ENCODE measurements at places on chromosomes 2 and 18. TPM values are rescaled to one million over a fixed set of nuclear protein-coding genes. Genes with fewer than 3 reads are reported as not detected.

DNA sequence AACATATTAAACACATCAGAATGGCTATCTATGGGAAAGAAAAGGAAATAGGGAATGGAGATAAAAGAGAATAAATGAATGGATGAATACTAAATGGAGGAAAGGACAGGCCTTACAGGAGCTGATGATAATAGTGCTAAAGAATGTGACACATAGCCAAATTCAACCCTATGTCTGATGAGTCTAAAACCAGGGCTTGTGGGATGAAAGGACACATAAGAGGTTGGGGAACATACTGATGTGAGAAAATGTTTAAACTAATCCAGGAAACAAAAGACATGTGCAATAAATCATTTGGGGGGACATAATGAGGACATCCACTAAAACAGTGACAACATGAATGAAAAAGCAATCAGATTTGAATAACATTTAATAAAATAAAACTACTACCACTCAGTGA is 120.0 kb downstream of the DYM start:
- DNase-seq = no peak

GRCh38 chr2:200667413-200667812 is 81.6 kb downstream of the AOX1 start:
- no peak for DNase-seq

DNA sequence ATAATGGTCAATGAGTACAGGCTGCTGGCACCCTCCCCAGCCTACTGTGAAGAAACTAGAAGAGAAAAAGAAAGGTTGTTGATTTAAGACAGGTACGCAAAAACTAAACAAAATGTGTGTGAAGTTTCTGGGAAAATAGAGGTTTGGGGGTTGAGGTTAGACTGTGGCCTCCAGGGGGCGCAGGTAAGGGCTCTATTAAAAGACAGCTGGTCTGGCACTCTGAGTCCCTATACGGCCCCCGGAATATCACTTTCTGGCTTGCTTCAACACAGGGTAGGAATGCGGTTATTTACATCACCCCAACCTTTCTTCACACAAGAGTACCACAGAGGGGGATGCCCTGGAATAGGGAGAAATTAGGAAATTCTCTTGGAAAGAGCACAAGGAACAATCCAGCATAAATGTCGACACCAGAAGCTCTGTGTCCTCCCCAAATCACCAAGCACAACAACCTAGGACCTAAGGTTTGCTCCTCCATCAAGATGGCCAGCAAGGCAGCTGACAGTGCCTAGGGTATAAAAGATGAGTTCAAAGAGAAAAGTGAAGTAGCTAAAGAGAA is 480.8 kb upstream of the KLHL29 start:
- DNase-seq = no peak

GRCh38 chr2:68246396-68246795 is 5.9 kb downstream of the PPP3R1 start:
- no peak for DNase-seq

The SNORC gene
- polyA plus RNA-seq = 1.9 TPM

The CDH19 gene
- polyA plus RNA-seq = 0.92 TPM

DNA sequence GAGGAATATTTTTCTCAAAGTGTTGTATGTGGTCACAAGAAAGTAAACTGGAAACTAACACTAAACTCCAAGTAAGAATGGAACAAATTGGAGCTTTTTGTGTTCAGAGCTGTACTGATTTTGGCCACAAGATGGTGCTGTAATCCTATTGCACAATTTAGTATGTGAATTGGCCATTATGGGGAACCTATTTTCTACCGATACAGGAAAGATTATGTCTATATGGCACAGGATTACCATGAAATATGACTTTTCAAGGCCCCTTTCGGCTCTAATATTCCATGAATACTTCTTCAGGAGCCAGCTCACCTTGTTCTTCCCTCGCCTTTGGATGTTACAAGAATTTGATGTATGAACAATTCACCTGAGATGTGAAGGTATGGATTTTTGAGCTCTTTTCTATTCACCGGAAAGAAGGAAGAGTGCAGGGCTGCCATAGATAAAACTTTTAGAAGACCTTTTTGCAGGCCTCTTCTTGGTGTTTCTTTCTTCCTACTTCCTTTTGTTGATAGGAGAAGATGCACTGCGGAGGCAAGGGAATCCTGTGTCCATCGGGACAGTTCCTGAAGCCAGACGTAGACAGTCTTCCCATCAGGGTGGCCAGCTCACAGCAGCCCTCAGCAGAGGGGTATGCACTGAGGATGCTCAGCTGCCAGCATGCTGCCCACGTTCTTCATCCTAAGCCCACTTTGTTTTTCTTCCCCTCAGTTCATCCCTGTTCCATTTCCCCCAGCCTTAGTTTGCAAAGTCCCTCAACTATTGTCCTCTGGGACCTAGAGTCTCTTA is 13.3 kb downstream of the MRPL44 start:
- peak; percentile 63 for DNase-seq

DNA sequence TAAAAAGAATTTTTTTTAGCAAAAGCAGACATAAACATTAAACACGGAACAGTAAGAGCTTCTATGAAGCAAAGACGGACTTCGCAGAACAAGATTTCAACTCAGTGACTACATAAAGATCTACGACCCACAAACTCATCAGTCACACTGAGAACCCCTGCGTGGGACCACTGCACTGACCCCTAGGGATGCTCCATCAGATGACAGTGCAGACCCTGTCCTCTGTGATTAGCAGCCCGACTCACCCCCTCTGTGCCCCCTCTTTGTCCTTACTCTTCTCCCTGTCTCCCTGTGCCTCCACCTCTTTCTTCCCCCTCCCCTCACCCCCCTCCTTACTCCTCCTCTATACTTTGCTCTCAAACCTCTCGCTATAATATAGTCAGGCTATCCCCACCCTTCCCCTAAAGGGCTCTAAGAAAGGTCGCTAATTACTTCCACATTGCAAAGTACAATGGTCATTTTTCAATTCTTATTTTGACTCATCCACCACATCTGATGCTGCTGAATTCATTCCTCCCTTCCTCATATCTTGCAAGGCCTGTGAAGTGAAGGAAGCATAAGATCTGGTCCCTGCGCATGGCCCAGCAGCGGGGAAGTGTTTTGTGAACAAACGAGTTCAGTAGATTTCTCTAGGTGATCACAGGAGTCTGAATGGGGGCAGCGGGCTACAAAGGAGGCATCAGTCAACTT is 89.3 kb downstream of the CABYR start:
- no peak for DNase-seq

The ANKRD29 gene
- 5.1 TPM for polyA plus RNA-seq

GRCh38 chr2:215728504-215729065 is 284.8 kb downstream of the MREG start:
- DNase-seq = no peak

DNA sequence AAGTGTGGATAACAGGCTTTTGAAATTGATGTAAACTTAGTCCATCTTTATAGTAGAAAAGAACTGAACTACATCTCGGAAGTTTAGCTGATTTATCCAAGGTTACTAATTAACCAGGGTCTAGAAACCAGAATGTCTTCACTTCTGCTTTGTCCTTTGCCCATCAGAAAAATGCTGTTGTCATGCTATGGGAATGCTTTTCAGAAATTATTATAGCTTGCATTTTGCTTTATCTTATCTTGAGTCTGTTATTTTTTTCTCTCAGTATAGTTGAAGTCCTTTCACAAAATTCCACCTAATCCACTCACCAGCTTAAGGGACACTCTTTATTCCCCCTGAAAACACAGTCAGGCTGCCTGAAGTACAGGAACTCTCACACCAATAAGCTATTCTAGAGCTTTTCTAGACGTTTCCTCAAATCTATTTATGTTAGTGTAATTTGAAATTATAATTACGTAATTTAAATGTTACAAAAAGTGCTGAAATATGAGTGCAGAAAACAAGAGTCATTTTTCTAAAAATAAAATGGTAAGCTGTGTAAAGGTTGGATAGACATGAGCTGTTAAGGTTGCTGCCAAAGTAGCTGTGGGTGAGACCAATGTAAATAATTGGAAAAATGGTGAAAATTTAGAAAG is 456.3 kb downstream of the TGIF1 start:
- DNase-seq = no peak

- DNase-seq = peak; percentile 8
These were observed 28.8 kb upstream of the DDX18 start for GRCh38 chr2:117785740-117786139.

The LIMS4 gene
- 3.4 TPM for polyA plus RNA-seq

The MTX2 gene
- 53.3 TPM for polyA plus RNA-seq

GRCh38 chr2:37851828-37852584 is 73.1 kb upstream of the RMDN2 start:
- DNase-seq = no peak

DNA sequence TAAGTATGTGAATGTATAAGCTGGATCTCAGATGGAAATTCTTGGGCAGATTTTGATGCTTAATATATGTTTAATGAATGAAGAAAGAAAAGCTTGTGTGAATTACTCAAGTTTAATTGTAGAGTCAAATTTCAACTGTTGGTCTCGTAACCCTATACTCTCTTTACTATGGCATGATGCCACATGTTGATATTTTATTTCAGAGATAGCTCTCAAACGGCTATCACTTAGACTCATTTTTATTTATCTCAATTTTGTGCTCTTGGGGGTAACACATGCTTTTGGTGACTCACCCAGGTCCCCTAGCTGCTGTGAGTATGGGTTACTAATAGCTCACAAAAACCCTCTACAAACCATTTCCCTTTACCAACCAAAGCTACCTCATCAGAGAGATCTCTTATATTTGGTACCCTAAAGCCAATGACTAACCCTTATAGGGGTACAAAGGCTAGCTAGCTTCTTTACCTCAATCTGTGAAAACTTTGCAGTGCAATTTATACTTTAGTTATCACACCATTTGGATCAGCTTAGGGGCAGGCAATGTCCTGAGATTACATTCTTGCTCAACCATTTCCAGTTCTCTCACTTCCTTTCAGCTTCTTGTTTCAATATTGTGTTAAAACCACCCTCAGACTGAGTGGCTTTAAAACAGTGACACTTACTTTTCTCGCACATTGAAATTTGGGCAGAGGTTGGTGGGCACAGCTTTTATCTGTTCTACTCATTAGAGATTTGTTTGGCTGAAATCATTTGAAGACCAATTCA is 240.3 kb downstream of the CDH7 start:
- DNase-seq = no peak

DNA sequence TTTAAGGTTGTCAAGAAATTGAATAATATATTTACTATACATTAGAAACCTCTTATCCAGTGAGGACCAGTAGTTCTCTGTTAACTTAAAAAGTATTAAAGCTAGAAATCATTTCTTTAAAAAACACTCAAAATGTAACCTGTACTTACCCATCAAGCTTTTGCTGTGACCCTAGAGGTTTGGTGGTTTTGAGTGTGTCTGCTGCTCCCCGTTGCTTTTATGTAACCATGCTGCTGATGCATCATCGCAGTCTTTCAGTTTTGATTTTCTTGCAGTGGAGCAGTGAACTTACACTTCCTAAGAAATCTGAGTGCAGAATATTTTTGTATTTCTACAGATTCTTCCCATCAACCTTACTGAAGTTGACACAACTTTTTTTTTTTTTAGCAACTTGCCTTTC is 34.2 kb downstream of the MRPS9 start:
- no peak for DNase-seq

The LRRC30 gene
- polyA plus RNA-seq = 9.2 TPM

GRCh38 chr2:160695402-160696086 is 201.9 kb upstream of the RBMS1 start:
- DNase-seq = peak; percentile 28

- no peak for DNase-seq
These were observed 22.3 kb downstream of the PXDN start for GRCh38 chr2:1721706-1722646.

DNA sequence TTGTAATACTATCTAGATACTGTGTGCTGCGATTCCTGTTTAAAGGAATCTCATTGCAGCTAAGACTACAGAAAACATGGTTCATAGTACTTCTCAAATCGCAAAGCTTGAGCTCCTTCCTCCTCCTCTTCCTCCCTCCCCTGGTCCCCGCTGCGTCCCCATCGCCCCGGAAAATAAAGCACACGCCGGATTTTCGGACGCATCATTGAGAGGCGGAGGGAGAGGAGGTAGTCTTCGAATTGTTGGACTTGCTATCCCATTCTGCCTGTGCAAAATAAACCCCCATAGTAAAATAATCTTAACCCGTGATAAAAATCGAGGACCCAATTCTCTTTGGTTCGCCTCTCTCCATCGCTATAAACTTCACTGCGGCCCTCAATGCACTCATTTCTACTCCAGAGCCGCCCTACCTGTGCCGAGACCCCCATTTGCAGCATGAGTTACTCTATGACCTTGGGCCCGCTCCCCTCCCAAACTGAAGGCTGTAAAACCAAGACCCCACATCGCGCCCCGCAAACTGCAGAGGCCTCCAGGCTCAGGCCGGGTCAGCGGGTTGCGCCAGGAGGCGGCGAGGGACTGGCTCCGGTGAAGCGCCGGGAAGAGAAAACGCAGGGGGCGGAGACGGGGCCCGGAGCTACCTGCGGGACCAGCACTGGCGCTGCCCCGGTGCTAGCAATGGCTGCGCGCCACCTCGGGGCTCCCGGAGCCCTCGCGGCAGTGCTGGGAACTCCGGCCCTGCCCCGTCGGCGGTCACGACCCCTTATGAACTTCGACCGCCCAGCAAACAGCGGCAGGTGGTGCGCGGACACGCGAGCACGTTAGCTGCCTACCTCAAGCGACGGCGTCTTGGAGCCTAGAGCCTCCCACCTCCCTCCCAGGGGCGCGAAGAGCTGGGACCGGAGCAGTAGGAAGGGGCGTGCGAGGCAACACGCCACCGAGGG is 649 bp downstream of the ESCO1 start:
- peak; percentile 20 for DNase-seq

DNA sequence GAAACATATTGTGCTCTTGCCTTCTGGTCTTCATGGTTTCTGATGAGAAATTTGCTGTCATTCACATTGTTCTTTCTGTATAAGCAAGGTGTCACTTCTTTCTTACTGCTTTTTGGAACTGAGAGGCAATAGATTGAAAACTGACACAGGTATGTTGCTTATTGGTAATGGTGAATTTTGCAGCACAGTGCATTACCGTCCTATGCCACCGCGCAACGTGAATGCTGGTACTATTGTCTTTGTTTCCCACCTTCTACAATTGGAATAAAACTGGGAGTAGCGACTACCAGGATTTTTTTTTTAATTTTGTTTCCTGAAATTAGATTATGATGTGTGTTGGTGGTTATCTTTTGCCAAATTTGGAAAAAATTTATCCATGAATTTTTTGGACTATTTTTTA is 11.4 kb downstream of the XIRP2 start:
- DNase-seq = no peak

The ACKR3 gene
- 22.4 TPM for polyA plus RNA-seq

GRCh38 chr18:7021994-7022840 is 95.4 kb downstream of the LAMA1 start:
- no peak for DNase-seq

The HADHB gene
- 99.1 TPM for polyA plus RNA-seq

GRCh38 chr18:68121826-68122225 is 593.1 kb downstream of the TMX3 start:
- no peak for DNase-seq

The AUP1 gene
- polyA plus RNA-seq = 65.8 TPM

The NTSR2 gene
- polyA plus RNA-seq = not detected

The ALPP gene
- polyA plus RNA-seq = not detected
